ENCODE measurements at places on chromosomes 13 and 19.

DNA sequence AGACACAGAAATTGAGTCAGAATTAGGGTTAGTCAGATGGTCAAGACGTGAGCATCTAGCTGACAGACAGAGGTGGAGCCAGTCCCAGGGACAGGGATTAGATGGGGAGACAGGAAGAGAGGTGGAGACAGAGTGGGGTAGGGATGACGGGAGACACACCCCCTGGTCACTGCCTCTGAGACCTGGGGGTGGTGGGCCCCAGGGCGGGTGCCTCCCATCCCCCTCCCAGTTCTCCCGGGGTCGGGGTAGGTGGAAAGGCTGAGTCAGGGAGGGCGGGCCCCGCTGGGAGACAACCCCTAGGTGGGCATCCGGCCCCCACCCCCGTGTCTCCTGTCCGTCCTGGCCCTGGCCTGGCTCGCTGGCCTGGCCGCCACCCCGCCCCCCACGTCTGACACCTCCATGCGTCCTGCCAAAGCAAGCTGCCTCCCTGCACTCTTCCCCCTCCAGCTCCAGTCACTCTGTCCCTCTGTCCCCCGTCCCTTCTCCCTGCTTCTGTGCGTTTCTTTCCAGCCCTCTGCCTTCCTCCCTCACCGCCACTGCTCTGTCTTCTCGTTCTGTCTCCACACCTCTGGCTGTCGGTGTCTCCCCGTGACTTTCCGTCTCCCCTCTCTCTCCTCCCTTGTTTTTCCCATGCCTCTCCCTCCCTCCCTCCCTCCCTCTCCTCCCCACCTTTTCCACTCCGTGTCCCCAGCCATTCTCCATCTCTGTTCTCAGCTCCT lies 15.1 kb downstream of the CCDC97 start:
- no peak for DNase-seq

DNA sequence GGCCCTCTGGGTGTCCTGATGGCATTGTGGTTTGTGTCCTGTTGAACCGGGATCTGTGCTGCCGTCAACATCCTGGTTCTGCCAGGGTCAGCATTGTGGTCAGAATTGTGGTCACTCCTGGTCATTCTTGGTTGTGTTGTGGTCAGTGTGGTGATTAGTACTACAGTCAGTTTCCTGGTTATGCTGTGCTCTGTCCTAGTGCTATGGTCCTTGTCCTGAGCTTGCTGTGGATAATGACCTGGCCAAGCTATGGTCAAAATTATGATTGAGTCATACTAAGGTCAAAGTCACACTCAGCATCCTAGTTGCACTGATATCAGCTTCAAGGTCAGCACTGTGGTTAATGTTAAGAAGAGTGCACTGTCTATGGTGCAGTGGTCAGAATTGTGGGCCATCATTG lies 4.5 kb upstream of the OLFM2 start:
- DNase-seq, result no peak

DNA sequence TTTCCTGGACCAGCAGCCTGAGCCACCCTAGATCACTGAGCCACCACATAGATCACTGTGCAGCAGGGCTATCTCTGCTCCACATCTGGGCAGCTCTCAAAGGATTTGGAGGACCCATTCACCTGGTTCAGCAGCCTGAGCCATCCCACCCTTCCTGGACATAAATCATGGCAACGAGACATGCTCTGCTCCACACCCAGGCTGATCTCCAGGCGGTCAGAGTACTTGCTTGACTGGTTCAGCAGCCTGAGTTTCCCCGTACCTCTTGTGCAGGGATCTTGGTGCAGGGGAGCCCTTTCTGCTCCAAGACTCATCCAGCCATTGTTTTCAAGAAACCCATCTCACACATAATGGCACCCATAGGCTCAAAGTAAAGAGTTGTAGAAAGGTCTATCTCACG lies 195.3 kb downstream of the LIG4 start:
- DNase-seq, result no peak

GRCh38 chr13:22903301-22903700 lies 277.5 kb upstream of the SGCG start:
- no peak for DNase-seq

DNA sequence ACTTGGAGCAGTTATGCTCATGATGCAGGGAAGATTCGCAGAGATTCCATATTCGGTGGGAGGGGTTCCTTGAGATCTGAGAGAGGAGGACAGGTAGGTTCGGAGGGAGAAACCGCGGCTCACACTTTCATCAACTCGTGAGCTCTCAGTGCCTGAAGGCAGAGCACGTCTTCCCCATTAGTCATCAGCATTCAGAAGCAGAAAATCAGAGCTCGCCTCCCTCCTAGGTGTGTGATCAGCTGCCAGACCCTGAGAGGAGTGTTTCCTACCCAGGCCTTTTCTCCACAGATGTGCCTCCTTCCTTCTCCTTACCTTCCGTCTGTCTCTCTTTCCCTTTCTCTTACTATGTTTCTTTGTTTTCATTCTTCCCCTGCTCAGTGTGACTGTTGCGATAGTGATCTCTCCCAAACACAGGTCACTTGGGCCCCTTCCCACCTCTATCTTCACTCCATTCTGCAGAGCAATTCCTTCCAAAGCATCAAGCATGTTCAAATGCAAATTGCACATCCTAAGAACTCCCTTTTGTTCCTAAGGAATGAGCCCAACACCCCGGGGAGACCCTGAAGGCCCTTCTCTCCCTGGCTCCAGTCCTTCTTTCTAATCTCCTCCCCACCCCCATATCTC lies 389.5 kb downstream of the UQCRFS1 start:
- no peak for DNase-seq

DNA sequence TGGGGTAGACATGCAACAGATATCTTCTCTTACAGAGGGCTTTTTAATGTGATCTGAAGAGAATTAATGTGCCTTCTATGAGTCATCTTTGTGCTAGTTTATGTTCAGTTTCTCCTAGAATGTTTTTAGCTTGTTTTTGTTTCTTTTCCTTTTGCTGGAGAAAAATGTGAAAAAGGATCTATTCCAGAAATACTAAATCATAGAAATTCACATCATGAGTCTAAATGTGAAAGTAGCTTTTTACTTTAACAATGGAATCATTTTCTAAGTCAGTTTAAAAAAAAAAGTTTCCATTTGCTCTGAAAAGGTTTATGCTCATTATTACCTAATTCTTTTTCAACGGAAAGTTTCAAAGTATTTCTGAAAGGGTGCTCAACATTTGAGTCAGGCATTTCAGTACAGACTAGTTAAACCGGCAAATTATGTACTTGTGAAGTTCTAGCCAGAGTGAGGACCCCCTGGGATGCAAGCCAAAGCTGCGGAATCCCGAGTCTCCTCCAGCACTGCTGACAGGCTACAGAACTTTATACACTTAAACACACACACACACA lies 72.9 kb downstream of the SPATA13 start:
- no peak for DNase-seq

DNA sequence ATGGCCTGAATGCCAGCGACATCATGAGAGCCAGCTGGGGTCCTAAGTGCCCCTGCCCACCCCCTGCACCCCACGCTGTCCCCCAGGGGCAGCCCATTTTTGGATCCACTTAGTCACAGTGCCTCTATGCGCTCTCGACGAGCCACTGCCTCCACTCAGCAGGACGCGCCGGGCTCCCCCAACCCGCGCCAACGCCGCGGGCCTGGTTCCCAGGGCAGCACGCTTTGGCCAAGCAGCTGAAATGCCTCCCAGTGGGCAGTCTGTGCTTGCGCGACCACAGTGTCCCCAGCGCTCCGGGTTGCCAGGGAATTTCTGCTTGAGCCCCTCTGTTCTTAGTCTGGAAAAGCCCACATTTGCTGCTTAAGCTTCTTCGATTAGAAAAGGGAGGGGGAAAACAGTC lies 39.4 kb downstream of the TMED1 start:
- no peak for DNase-seq

DNA sequence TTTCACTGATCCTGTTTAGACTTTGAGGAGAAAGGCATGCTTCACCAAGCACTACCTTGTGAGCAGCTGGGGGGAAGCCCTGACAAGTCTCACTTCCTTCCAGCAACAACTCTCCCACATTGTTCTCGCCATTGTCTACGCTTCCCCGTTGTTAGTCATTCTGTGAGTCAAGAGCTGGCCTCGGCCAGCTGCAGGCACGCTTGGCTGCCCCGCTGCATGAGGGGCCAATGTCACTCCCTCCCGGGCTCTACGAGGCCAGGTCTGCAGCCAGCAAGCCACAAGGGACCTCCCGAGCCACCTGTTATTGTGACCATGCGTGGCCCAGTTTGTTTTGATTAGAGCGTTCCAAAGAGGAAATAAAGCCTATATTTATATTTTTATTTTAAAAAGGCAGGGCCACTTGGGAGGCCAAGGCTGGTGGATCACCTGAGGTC lies 220.9 kb downstream of the FOXO1 start:
- no peak for DNase-seq

GRCh38 chr13:73299787-73300186 lies 241.0 kb downstream of the KLF5 start:
- DNase-seq, result no peak

Data from activated gamma-delta T cell treated with anti-CD3 and anti-CD28 coated beads, Interleukin-2, amount 50 U/mL, for 16 hours (primary cell).